ENCODE measurements at places on chromosomes 7 and 10.
A peak's percentile ranks its signal among the peaks of the same experiment; 100 is the strongest.

DNA sequence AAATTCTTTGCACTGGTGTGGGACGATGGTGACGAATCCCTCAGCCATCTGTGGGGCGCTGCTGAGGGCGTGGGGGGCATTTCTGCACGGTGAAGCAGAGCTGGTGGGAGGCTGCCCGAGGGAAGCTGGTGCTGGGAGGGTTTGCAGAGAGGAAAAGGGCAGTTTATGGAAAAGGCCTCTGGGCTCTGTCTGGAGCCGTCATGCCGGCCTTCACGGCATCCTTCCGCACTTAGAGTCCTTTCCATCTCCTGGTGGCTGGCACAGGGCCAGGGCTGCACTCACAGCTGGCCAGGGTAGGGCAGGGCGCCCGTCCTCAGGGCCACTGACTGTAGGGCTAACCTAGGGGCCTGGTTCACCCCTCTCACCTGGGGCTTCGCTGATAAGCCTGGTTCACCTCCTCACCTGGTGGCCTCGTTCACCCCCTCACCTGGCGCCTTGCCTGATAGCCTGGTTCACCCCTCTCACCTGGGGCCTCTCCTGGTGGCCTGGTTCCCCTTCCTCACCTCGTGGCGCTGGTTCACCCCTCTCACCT, 598 bp upstream of the AMZ1 start:
- DNase-seq, result no peak

DNA sequence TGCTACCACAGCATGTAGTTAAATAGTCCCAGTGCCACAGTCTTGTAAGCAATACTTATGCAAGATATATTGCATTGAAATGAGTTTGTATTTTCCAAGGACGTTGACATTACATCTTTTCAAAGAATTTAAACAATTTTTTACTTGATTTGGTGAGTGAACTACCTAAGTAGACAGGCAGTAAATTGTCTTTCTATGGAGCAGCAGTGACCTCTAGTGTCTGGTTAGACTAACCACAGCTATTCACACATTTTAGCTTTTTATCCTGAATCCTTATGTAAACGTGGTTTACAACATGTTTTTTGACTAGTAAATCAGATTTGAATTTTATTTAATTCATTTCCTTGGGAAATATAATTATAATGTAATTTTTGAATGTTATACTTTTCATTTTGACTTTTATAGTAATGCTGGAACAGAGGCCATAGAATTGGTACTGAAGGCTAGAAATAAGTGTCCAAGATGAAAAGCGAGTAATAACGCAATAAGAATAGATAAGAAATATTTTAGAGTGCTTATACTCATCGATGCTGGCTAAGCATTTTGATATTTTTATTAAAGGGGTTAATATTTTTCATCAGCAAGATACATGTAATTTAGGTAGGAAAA, 5.6 kb downstream of the LRRTM3 start:
- peak; percentile 26 for DNase-seq

DNA sequence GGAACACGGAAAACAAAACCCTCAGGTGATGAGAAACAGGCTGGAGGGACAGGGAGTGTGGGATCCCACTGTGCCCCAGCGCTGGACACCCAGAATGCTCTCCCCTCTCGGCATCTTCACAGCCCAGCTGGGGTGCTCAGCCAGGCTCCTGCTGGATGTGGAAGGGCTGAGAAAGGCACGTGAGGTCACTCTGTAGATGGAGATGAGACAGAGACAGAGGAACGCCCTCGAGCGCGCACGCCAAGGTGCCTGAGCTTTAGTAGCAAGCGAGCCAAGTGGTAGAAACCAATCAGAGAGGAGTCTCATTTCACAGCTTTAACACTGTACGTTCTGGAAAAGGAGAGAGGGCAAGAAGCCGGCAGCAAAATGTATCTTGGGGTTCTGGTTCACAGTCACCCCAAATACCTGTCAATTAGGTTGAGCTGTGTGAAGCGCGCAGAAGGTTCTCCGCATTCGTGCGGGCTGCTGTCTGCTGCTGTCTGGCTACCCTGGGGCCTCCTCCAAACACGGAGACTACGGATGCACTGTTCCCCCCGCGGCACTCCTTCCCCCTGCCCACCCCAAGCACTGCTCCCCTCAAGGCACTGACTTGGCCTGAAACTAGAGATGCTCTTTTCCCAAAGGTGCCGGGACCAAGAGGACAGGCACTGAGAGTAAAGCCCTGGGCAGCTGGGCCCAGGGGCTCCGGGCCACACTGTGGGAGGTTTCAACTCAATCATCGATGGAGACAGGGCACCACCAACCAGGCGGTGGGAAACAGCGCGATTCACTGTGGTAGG, 91.4 kb downstream of the ZRANB1 start:
- DNase-seq, result no peak

GRCh38 chr7:4657640-4658417, 24.3 kb upstream of the FOXK1 start:
- no peak for DNase-seq

DNA sequence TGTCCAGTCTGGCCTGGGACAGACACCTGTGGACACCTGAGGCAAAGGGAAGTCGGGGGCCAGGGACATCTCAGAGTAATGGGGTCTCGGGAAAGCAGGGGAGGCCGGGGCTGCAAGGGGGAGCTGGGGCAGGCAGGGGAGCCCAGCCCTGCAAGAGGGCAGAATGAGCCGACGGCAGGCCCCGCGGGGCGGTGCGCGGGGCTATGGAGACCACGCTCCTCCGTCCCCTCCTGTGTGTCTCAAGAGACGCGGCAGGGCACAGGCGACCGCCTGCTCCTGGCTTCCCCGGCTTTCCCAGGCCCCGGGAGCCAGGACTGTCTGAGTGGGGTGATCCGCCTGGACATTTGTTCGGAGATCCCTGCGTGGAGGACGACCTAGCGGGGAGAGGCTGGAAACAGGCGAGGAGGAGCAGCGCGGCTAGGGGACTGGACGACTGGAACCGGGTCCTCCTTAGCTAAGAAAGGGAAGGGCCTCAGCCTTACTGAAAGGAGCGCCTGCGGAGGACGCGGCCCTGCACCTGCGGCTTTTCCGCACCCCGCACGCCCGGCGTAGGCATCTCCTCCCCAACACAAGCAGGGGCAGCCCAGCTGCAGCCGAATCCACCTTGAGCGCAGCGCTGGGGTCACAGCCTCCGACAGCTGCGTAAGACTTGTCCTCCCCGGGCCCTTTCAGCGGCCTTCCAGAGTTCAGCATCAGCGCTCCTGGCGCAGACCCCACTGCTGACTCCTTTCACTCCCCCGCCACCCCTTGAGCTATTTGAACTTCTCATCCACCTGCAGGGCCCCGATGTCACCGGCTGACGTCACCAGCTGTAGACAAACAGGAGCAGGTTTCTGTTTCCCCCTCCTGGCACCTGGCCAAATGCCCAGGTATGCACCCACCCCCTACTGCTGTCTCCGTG, 176.4 kb downstream of the ZNF248 start:
- DNase-seq, result no peak

GRCh38 chr10:110358869-110359629, 54.3 kb upstream of the SMNDC1 start:
- no peak for DNase-seq

All from CMK (cell line).